ENCODE measurements at places on chromosomes 5 and 9. TPM values are rescaled to one million over a fixed set of nuclear protein-coding genes. Genes with fewer than 3 reads are reported as not detected.

Gene CAMK2A
- total RNA-seq = not detected

Gene LMBRD2
- 9.8 TPM for total RNA-seq

Gene CDKN2A
- total RNA-seq = 3.5 TPM

Gene TMEM174
- not detected for total RNA-seq

Gene SELENOP
- total RNA-seq = 1.8 TPM

Gene PRUNE2
- total RNA-seq = 0.43 TPM

Gene ARSI
- not detected for total RNA-seq

Gene SLC28A3
- 1.6 TPM for total RNA-seq

Gene PLAA
- total RNA-seq = 45.5 TPM

Gene PCDHA6
- not detected for total RNA-seq

Gene SUSD3
- total RNA-seq = 1.2 TPM

DNA sequence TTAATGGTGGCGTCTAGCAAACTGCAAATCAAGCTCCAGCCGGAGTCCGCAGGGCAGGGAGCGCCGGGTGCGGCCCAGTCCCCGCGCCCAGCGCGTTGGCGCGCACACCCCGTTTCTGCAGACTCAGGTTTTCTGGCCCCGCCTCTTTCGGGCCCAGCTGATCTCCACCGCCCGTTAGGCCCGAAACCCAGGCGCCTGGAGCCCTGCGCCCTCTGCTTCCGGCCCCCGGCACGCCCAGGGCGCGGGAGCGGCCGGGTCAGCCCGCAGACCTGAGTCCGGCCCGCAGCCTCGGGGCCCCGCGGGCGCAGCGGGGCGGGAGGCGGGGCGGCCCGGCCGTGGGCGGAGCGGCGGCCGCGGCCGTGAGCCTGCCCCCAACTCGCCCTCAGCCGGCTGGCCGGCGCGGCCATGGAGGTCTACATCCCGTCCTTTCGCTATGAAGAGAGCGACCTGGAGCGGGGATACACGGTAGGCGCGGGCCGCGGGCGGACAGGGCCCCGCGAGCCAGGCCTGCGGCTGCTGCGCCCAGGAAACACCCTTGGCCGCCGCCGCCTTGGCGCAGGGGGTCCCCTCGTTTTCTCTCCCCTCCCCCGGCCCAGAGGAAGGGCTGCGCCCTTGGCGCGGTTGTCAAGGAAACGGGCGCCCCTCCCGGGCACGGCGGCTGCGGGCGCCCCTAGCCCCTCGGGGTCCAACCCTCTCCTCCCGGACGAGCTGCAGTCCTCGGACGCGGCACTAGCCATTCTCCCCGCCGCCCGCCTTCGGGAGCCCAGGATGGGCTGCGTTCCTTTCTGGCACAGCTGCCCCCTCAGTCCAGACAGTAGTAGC is at the start of gene SNX24:
Gene SNX24 (plus strand): TSS at position 385 of the 822 bp plus-strand sequence. CDS start 21 bp downstream, at position 406.
- DNase-seq = peak; percentile 68

DNA sequence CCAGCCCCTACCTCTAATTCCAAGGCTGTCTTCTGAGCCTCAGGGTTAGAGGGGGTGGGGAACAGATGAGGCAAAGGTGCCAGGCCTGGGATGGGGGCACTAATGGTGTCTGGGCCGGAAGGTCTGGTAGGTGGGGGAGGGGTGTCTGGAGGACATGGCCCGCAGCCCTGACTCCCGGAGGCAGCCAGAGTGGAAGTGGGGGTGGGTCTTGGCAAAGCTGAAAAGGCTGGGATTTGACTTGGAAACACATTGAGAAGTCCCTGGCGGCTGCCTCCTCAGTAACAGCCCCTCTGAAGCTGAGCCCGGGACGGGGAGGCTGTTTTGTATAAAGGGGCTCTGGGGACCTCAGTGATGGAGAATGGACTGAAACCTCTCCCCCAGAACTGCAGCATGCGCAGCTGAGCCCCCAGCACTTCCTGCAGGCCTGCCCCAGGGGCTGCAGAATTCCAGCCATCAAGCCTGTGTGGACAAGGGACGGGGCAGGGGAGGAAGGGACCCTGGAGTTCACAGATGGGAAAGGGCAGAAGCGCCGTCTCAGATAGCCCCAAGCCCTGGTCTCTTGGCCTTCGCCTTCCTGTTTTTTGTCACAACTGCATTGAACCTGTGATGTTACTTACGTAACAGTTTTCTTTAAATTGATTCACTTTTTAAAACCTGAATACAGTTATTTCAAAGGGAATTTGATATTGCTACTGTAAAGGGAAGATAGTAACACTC is 49.3 kb upstream of the SYNPO start:
- no peak for DNase-seq

DNA sequence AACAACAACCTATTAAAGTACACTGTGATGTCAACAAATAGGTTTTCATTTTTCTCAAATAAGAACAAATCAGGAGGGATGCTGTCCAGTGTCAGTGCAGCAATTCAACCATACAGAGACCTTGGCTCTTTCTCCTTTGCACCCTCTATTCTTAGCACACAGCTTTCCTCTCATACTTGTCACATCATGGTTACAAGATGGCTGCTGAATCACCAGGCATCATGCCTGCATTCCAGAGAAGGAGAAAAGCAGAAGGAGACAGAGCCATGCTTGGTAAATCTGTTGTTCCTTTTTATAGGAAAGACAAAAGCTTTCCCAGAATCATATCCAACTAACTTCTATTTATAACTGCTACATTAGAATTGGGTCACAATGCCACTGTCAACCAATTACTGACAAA is 124.7 kb upstream of the VLDLR start:
- DNase-seq = no peak

DNA sequence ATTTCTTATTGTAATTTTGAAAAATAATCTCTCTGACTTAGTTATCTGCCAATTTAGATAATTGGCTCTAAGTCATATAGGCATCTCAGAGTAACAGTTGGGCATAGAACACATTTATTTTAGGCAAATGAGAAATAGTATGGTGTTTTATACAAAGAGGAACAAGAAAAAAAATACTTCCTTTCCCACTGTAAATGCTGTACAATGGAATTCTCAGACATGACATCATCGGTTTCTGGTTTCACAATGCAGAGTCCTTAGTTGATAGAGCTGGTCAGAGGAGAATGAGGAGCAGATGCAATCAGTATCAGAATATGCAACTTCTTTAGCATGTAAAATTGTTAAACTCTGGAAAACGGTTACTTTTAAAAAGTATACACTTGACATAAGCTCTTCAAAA is 49.4 kb downstream of the PLK2 start:
- DNase-seq = no peak

GRCh38 chr5:95672641-95673040 is 10.2 kb downstream of the SPATA9 start:
- no peak for DNase-seq

GRCh38 chr5:33346534-33346933 is 94.2 kb upstream of the TARS1 start:
- no peak for DNase-seq

DNA sequence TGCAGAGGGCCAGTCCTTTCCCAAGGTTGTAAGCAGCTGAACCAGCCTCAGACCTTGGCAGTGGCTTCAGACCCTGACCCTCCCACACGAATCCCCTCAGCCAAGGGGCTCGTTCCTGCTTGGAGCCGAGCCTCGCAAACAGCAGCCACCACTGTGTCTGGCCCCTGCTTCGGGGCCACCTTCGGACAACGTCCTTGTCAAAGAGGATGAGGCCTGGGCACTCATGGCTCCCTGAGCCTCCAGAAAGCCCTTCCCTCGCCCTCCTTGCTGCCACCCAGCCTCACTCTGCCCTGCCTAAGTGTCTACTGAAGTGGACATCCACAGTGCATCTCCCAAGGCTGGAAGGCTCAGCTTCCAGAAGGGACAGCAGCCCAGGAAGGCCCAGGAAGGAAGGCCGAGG is 161.7 kb downstream of the OLFM1 start:
- no peak for DNase-seq

DNA sequence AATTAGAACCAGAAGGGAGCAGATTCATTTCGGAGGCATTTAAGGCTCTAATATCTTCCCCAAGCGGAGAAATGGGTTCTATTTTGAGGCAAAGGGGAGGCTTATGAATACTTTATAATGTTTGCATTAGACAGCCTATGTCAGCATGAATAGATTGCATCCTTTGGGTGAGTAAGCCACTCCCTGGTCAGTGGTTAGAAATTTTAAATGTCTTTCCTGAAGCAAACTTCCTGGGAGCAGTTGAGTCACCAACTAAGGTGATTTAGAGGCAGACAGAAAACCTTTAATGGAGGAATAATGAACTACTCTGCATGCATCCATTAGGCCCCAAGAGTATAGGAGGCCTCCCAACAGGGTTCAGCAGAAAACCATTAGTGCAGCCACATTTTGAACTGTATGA is 204.9 kb downstream of the ELAVL2 start:
- no peak for DNase-seq

DNA sequence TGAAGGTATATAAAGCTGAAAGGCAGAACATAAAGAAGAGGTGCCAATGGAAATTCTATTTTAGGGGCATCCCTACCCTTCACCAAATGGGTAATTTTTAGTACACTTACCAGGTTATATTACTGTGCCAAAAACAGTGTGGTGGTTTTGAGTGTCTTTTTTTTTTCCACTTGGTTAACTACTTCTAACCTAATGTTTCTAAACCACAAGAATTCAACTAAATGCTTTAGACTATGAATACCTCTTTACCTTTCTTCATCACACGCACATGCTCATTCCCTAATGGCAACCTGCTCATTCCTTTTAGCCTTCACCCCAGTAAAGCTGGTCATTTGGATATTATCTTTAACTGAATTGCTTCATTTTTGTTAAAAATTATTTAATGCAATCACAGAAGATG is 215.6 kb downstream of the PIK3R1 start:
- no peak for DNase-seq

GRCh38 chr5:158725297-158725851 is 374.3 kb downstream of the EBF1 start:
- no peak for DNase-seq

DNA sequence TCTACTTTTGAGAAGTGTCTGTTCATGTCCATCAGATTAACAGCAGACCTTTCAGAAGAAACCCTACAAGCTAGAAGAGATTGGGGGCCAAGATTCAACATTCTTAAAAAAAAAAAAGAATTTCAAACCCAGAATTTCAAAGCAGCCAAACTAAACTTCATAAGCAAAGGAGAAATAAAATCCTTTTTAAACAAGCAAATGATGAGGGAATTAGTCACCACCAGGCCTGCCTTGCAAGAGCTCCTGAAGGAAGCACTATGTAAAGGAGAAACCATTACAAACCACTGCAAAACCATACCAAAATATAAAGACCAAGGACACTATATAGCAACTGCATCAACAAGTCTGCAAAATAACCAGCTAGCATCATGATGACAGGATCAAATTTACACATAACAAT is 124.6 kb upstream of the PDE4D start:
- no peak for DNase-seq

DNA sequence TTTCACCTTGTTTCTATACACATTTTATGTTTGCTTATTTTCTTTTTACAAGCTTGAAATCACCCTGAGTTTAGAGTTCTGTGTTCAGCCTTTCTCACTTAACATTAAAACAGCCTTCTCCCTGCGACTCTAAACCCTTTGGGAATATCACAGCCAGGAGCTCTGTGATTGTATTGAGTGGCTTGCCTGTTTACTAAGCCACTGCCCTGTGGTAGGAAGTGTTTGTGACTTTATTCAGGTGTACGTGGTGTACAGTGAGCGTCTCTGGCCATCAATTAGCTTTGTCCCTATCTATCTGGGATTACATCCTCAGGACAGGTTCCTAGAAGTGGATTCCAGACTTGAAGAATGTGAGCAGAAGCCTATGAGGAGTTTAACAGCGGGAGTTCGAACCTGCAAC is 11.0 kb upstream of the NEURL1B start:
- no peak for DNase-seq

DNA sequence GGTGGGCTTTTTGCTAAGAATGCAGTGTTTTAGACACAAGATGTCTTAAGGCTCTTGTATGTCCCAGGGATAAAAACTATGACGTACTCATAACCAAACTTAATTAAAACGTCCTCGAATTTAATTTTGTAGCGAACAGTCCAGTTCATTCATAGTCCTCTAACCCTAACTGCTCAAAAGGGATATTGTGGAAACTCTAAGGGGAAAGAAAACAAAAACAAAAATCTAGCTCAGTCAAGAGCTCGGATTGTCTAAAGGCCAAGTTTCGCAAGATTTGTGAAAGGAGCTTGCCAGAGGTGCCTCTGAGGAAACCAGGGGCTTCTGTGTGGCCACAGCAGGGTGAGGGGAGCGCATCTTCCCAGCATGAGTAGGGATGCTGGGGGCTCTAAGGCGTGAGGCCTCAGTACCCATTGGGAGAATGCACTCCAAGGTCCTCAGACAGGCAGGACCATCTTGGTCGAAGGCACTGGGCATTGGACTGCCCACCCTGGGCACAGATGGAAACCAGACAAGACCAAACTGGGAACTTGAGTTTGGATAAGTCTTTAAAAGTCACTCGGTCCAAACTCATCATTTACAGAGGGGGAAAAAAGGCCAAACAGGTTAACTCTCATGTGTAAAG is 71.8 kb downstream of the PRRT1B start:
- DNase-seq = no peak

DNA sequence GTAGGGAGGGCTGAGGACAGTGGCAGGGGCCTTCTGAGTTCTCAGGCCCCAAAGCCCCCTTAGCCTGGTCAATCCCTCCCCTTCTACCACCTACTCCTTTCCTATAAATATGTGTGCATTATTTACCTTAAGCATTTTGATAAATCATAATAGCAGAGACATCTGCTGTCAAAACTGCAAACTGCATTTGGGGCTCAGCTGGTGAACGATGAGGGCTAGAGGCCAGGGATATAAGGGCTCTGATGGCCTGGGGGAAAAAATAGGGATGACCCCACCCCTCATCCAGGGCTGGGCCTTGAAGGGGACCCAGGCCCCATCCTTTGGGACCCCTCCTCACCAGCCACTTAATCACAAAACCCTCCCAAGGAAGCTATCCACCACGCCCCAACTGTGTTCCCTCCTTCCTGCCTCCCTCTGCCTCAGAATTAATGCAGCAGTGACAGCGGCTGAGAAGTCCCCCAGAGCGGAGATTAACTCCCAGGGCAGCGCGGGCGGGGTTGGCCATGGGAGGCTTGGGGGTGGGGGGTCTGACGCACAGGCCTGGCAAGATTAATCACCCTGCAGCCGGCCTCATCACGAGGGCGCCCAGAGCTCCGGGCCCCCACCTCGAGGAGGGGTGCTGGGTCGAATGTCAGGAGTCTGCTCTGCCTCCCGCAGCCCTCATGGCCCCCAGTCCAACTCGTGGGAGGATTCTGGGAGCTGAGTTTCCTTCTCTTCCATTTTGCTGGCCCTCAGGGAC is 42.1 kb downstream of the CXXC5 start:
- no peak for DNase-seq

DNA sequence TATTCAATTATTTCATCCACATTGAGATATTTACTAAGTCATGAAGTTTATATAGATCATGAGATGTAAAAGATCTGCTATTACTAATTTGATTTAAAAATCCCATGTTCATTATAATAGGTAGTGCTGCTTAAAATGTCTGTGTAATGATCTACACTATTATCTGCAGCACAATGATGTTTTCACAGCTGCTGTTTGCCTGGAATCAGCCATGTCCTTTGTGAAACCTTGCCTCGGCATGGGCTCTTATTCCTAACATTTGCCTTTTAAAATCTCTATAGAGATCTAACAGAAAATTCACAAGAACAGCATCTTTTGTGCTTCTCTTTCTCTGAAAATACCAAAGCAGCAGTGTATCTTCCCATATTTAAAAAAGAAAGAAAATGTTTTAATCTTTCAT is 444.6 kb downstream of the PTPRD start:
- no peak for DNase-seq

- no peak for DNase-seq
Measured at GRCh38 chr5:77167695-77168121, 42.8 kb upstream of the PDE8B start.

GRCh38 chr9:3401221-3401954 is 124.4 kb downstream of the RFX3 start:
- no peak for DNase-seq
